ENCODE measurements at places on chromosomes 1 and 21. TPM values are rescaled to one million over a fixed set of nuclear protein-coding genes. Genes with fewer than 3 reads are reported as not detected.

DNA sequence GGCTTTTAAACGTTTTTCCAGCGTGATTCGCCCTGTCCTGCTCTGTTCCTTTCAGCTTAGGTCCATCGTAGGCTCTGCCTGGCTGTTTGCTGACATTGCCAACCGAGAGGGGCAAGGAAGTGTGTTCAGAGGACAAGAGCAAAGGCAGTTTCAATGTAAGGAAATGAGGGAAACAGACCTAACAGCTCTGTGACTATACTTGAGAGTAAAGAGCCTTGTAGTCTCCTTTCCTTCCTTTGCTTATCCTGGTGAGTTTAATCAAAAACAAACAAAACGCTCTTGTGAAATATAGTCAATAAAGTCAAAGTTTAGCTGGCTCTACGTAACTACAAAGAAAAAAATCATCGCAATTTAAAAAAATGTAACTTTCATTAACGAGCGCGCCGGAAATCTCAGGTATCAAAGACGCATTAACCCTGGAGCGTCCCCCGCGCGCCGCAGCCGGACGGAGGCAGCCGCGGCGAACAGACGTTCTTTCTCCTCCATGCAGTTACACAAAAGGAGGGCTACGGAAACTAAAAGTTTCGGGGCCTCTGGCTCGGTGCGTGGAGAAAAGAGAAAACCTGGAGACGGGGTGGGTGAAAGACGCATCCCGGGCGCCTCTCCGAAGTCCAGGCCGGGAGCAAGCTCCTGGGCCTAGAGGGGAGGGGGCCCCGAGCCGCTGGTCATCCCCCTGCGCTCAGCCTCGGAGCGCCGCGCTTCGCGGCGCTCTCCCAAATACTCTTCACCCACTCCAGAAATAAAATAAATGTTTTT lies 617 bp upstream of the ADGRL2 start:
- H3K4me3 ChIP-seq: no peak overlapping the region
- no peak for DNase-seq
- H3K4me1 ChIP-seq: no peaks in the 10 kb centered on the region
- no peak overlapping the region for H3K27ac ChIP-seq

Gene VWA5B1
- total RNA-seq: not detected

- no peaks in the 10 kb centered on the region for H3K27me3 ChIP-seq
- H3K4me1 ChIP-seq: peaks cover 9% of the 10 kb centered on the region
- peak overlapping the region; percentile 86 for H3K4me3 ChIP-seq
- no peak for DNase-seq
- H3K36me3 ChIP-seq: peaks cover 26% of the 10 kb centered on the region
Observed at GRCh38 chr1:153921803-153922075, 1.0 kb downstream of the GATAD2B start.

DNA sequence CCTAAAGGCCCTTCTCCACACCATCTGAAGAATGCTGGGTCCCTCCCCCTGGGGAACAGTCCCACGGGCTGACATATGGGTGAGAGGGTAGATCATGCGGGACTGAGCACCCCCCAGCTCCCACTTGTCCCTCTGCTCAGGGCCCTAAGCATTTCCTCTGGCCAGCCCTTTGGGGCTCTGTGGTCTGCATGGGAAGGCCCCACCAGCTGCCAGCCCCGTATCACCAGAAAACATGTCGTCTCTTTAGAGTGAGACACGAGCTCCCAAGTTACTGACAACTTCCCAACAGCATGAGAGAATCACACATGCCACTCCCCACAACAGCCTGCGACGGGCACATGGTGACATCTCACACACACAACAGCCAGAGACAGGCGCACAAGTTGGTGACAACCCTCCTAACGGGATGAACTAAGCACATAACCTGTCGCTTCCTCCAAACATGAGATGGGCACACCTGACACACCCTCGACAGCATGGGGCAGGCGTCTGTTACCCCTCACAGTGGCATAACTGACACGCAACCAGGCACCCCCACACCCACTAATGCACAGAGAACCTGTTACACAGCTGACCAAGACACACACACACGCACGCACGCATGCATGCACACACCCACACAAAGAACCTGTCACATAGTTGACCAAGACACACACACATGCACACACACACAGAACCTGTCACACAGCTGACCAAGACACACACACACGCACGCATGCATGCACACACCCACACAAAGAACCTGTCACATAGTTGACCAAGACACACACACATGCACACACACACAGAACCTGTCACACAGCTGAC lies 41.2 kb downstream of the AHDC1 start:
- peaks cover 88% of the 10 kb centered on the region for H3K4me1 ChIP-seq
- DNase-seq: no peak
- peaks cover 29% of the 10 kb centered on the region for H3K36me3 ChIP-seq
- no peak overlapping the region for H3K4me3 ChIP-seq
- peak overlapping the region; percentile 44 for H3K27ac ChIP-seq

GRCh38 chr1:41404308-41404761 lies 43.1 kb downstream of the FOXO6 start:
- no peak overlapping the region for H3K27ac ChIP-seq
- peaks cover 34% of the 10 kb centered on the region for H3K27me3 ChIP-seq
- DNase-seq: no peak
- no peaks in the 10 kb centered on the region for H3K36me3 ChIP-seq

DNA sequence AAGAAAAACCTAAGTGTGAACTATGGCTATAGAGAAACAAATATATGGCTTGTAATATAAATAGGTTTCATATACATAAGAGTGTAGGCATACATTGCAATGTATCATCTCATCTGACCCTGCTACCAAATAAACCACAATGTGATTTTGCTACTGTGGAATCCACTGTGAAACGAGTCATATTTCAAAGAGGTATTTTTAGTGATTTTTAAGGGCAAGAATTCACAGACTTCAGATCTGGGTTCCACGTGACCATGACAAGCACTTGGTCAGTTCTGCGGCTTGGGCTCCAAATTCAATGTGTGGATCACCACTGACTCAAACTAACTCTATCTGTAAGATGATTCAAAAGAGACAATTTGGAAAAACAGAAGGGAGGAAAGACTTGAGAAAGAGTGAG lies 147.0 kb upstream of the ERG start:
- H3K36me3 ChIP-seq: no peaks in the 10 kb centered on the region
- no peak overlapping the region for H3K4me3 ChIP-seq
- no peaks in the 10 kb centered on the region for H3K4me1 ChIP-seq
- peaks cover 23% of the 10 kb centered on the region for H3K27me3 ChIP-seq
- H3K27ac ChIP-seq: no peak overlapping the region

DNA sequence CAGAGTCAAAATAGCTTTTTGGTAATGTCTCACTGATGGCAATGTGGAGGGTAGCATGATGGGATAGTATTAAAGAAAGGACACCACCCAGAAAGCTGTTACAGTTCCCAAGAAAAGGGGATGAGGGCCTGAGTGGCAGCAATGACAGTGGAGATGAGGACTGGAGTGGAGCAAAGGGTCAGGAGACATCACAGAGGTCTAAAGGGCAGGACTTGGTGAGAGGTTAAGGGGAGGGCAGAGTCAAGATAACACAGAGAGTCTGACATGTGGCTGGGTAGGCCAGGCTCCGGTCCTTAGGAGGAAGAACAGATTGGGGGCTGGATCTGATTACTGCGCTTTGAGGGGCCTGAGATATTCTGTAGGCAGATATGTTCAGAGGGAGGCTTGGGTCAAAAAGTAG lies 19.3 kb downstream of the ELF3 start:
- H3K36me3 ChIP-seq: no peaks in the 10 kb centered on the region
- H3K4me1 ChIP-seq: peaks cover 16% of the 10 kb centered on the region
- no peak overlapping the region for H3K4me3 ChIP-seq
- H3K27ac ChIP-seq: no peak overlapping the region
- peaks cover 6% of the 10 kb centered on the region for H3K27me3 ChIP-seq

DNA sequence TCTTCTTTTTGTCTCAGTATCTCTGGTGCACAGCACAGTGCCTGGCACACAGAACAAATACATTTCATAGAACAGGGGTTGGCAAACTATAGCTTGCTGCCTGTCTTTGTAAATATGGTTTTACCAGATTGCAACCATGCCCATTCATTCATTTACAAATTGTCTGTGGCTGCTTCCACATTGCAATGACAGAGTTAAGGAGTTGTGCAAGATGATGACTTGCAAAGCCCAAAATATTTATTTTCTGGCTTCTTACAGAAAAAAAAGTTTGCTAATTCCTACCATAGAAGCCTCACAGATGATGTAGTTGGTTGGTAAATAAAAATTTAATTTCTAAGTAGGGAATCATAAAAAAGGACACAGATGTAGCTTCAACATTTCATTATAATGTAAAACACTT lies 11.2 kb upstream of the HMGB4 start:
- H3K4me1 ChIP-seq: no peaks in the 10 kb centered on the region
- no peak overlapping the region for H3K4me3 ChIP-seq
- no peak overlapping the region for H3K27ac ChIP-seq

Gene SAMD11
- 0.38 TPM for total RNA-seq

Gene PROX1
- total RNA-seq: 0.09 TPM

Gene TNFRSF8
- total RNA-seq: 38.4 TPM

DNA sequence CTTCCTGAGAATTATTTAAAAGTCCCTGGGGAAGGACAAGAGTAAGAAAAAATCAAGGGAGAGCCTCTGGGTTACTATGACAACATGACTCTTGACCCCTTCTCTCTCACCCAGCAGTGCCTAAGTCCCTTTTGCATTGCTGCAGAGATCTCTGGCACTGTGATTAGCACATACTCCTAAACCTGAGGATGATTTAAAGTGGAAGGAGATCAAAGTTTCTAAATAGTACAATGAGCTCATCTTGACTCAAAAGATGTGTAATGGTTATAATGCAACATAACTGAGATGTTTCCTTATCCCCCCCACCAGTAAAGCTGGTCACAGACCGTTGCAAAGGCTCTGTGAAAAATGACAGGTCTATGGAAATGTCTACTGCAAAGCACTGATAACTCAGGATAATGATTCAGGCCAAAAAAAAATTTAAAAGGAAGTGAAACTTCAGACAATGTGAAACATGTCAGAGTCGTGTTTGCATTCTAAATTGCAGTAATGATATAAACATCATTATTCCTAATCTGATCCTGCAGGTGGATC lies 519.2 kb downstream of the KIF26B start:
- H3K27ac ChIP-seq: no peak overlapping the region
- H3K27me3 ChIP-seq: peaks cover 36% of the 10 kb centered on the region
- no peak for DNase-seq
- no peaks in the 10 kb centered on the region for H3K4me1 ChIP-seq

DNA sequence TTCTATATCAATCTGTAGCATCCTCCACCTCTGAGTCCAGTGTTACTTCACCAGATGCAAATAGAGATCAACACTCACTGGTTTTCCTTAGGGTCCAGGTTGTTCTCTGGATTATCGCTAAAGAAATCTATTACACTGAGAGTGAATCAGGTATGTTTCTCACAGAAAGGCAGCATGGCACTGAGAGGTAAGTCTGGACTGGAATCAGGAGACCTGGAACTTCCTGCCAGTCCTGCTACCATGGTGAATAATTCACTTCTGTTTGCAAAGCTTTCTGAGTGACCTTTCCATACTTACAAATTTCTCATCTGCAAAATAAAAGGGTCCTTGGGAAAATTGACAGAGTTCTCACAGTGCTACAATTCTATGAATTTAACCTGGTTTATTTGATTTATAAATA lies 1583.3 kb downstream of the MRPL39 start:
- no peak for DNase-seq
- H3K4me3 ChIP-seq: no peak overlapping the region
- H3K36me3 ChIP-seq: no peaks in the 10 kb centered on the region
- no peak overlapping the region for H3K27ac ChIP-seq
- no peaks in the 10 kb centered on the region for H3K4me1 ChIP-seq
- no peaks in the 10 kb centered on the region for H3K27me3 ChIP-seq

Gene FAM72B
- total RNA-seq: 26.1 TPM

- no peak overlapping the region for H3K4me3 ChIP-seq
- no peaks in the 10 kb centered on the region for H3K36me3 ChIP-seq
- no peak overlapping the region for H3K27ac ChIP-seq
- H3K4me1 ChIP-seq: no peaks in the 10 kb centered on the region
- no peak for DNase-seq
Observed at GRCh38 chr1:36988321-36988720, 46.0 kb downstream of the GRIK3 start.
